Tracheal epithelial cell (primary cell): ENCODE measurements at places on chromosomes 2 and 18. TPM values are rescaled to one million over a fixed set of nuclear protein-coding genes. Genes with fewer than 3 reads are reported as not detected.

GALM gene
- total RNA-seq: 2.4 and 3.6 TPM in 2 replicates

EGR4 gene
- total RNA-seq: not detected in 2 replicates

CYTIP gene
- total RNA-seq: not detected in 2 replicates

RNF138 gene
- 24.7 and 25.1 TPM in 2 replicates for total RNA-seq

VWC2L gene
- total RNA-seq: not detected in 2 replicates

DSEL gene
- 1.3 and 2.2 TPM in 2 replicates for total RNA-seq
